ENCODE measurements at places on chromosomes 6 and 20.

- DNase-seq, result no peak
These were observed 1784.9 kb upstream of the DEFB115 start for GRCh38 chr20:29472606-29473005.

GRCh38 chr6:83190626-83191025 is 2.4 kb downstream of the PGM3 start:
- no peak for DNase-seq

DNA sequence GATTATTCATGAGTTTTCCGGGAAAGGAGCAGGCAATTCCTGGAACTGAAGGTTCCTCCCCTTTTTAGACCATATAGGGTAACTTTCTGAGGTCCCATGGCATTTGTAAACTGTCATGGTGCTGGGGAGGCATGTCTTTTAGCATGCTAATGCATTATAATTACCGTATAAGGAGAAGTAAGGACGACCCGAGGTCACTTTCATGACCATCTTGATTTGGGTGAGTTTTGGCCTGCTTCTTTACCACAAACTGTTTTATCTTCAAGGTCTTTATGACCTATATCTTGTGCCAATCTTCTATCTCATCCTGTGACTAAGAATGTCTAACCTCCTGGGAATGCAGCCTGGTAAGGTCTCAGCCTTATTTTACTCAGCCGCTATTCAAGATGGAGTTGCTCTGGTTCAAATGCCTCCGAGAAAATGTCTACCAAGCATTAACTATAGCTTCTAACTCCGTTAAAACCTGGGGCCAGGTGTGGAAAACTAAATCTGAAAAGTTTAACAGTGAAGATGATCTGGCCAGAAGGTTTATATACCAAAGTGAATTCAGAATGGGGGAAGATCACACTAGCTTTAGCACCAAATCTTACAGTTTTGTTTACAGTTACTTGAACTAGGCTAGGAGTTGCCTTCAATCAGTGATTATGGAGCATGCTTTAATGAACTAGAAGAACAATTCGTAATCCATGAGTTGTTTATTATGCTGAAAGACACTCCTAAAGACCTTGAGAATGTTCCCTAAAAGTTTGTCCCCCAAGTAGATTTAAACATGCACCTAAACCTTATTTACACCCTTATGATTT is 80.0 kb upstream of the TOP1 start:
- DNase-seq, result no peak

DNA sequence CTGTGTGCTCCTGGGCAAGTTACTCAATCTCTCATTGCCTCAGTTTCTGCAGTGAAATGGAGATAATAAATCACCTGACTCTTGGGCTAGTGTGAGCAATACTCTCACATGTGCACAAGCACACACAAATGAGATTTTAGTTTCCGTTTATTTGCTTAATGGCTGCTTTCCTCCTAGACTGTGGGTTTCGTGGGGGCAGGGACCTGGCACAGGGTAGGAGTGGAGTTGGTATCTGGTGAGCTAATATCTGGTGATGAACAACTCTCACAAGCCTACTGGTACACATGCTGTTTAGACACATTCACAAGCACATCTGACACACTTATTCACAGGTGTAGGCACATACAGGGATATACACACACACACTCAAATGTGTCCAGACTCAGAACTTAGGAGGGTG is 73.8 kb downstream of the TOX2 start:
- DNase-seq, result no peak

GRCh38 chr6:51300510-51300909 is 481.8 kb downstream of the TFAP2B start:
- no peak for DNase-seq

GRCh38 chr6:136763255-136763654 is 29.0 kb downstream of the MAP3K5 start:
- no peak for DNase-seq

DNA sequence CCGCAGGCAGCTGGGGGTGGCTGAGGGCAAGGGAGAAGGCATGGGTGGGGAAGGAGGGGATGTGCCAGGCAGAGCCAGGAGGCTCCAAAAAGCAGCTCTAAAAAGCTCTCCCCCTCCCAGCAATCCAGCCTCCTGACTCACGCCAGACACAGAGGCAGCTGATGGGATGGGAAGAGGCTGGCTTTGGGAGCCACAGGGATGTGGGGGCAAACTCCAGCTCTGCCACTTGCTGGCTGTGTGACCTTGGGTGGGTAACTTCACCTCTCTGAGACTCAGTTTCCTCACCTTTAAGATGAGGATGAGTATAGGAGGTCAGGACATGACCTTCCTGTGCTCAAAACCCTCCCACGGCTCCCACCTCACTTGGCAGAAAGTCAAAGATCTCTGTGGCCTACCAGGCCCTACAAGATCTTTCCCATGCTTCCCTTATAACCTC is 148.9 kb downstream of the CEBPB start:
- DNase-seq, result no peak

- DNase-seq, result no peak
These were observed 152.4 kb upstream of the MAN1A1 start for GRCh38 chr6:119501798-119502483.

- no peak for DNase-seq
These were observed 31.8 kb downstream of the SNX14 start for GRCh38 chr6:85561750-85562357.

DNA sequence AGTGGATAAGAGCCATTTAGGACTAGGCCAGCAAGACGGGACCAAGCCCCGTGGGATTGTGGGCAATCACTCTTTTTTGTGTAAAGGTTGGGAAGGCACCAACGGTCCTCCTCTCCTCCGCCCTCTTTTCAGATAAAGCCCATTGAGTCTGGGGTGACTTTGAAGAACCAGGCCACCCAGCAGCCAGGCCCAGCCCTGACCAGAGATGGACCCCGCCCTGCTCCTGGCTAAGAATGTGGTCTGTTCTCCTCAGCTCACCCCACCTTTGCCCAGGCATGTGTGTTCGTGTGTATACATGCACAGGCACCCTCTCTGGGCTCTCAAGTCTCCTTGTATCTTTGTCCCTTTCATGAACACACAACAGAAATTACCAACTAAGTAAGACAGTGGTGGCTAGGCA is 9.1 kb downstream of the SDC4 start:
- no peak for DNase-seq

- DNase-seq, result no peak
These were observed 10.9 kb upstream of the SOX4 start for GRCh38 chr6:21582651-21583050.

All from effector CD4-positive, alpha-beta T cell (primary cell).